ENCODE measurements at places on chromosomes 7 and 10. TPM values are rescaled to one million over a fixed set of nuclear protein-coding genes. Genes with fewer than 3 reads are reported as not detected.

GRCh38 chr10:119296703-119297102 lies 89.3 kb downstream of the GRK5 start:
- DNase-seq, result no peak

DNA sequence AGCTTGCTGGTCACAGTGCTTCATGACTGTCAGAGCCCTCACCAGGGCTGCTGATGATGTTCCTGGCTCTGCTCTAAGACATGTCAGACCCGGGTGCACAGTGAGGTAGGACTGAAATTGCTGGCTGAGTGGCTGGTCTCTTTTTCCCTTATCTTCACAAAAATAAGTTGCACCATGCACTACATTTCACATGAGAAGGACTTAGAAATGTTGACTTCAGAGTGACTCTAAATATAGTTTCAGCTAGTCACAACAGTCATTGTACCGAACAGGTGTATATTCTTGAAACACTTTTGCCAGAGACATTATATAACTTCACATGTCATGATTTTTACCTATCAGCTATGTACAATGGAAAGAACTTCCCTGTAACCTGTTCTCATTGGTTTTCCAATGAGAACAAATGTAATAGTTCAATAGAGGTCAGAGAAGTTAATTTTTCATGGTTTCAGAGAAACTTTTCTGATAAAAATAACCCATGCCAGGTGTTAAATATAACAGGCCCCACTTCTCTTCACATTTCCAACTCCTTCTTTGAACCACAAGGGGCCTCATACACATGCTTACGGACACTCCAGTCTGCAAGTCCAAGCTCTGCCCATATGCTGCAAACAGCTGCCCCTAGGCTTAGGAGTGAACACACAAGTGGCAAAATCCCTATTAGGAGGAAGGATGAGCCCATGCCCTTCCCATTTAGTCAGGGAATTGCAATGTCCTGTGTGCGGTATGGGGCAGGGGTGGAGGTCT lies 115.6 kb downstream of the CDK6 start:
- DNase-seq, result no peak

- DNase-seq, result no peak
These were observed 11.8 kb downstream of the FAS start for GRCh38 chr10:89002226-89002978.

DNA sequence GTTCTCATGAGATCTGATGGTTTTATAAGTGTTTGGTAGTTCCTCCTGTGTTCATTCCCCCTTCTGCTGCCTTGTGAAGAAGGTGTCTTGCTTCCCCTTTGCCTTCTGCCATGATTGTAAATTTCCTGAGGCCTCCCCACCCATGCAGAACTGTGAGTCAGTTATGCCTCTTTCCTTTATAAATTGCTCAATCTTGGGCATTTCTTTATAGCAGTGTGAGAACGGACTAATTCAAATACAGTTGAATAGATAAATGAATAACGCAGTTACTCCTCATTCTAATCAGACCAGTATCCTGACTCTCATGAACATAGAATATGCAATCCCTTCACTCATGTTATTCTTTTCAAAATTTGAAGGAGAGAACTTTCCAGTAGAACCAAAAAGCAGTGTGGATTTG lies 375.0 kb upstream of the FZD8 start:
- no peak for DNase-seq

DNA sequence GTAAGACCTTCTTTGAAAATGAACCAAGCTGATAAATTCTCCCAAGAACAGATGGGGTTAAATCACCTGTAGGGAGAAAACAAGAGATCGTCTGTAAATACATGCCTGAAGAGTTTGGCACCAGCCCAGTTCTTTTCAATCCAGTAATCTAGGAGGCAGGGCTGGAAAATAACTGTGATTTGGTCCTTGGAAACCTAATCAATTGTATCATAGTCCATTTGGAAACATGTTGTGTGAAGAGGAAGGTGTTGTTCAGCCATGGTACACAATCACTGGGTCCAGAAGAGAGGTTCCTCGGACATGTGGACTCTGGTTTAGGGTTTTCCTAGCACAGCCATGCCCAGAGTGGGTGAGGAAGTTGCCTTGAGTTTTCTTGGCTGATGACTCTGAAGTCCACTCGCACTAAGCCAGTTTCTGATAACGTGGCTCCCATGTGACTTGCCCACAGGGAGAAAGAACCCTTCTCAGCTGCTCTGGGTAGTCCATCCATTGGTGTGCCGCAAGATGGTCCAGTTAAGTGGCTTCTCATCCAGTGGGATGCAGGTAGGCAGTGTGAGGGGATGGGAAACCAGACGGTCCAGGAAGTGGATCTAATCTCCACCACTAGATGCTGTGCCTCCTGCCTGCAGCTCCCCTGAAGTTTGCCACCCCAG lies 5.1 kb downstream of the BLNK start:
- DNase-seq, result no peak

DNA sequence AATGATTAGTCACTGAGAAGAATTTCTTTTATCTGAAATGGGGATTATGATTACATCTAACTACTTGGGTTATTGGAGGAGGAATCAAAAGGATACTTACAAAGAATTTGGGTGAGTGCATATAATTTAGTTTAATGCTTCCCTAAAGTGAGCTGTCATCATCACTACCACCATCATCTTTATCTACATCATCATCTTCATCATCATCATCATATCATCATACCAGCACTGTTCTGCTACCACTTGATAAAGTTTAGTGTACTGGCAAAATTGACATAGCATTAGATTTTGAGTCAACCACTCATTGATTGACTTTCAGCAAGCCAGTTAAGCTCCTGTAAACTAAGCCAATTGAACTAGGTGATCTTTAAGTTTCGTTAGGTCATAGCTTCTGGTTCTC lies 245.6 kb upstream of the DKK1 start:
- DNase-seq, result no peak

DNA sequence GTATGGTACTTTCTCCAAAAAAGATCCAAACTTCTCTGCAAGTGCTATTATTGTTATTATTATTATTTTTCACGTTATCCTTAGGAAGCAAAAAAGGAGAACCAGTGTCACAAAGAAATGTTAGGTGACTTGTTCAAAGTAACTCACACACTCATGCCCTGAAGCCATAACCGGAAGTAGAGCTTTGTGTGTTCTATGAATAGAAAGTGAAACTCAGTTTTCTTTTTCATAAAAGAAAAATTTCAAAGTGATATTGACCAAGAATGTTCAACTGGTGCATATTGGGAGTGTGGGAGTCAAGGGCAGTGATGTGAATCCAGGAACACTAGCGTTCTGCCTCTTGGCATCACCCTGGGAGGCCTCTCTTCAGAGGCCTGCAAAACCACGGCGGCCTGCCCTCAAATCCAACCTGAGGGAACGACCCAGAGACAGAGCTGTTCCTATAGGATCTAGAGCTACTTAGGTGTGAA lies 106.1 kb downstream of the PRKCQ start:
- DNase-seq, result no peak

DNA sequence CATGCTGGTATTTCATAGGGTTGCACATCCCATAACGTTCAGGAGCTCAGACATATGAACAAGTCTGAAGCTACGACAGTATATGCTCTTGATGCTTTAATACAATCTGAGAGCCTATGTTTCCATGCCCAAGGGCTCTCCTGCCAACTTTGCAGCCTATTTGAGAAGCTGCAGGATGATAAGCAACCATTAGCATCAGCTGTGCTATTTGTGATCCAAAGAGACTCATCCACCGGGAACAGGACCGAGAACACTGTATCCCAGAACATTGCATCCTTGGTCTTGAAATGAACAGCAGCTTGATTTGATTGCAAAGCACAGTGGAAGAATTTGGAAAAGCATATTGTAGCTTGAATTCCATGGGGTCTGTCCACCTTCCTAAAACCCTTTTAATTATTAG lies 156.2 kb upstream of the PTER start:
- no peak for DNase-seq

DNA sequence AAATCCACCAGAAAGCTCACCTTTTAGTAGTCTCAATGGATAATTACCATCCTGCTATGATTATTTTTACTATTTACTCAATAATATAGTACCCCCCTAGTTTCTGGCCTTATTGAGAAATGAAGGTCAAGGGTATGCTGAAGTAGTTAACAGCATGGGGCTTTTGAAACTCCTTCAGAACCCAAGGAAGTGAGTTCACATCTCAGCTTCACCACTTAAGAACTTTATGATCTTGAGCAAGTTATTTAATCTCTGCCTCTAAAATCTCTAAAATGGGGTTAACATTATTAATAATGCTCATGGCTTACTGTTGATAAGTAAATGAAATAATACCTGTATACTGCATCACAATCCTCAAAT lies 5.8 kb downstream of the MTPN start:
- DNase-seq, result no peak

GRCh38 chr10:117731121-117731791 lies 188.7 kb downstream of the EMX2 start:
- DNase-seq, result no peak

GRCh38 chr10:6507311-6507710 lies 72.8 kb downstream of the PRKCQ start:
- DNase-seq, result no peak

DNA sequence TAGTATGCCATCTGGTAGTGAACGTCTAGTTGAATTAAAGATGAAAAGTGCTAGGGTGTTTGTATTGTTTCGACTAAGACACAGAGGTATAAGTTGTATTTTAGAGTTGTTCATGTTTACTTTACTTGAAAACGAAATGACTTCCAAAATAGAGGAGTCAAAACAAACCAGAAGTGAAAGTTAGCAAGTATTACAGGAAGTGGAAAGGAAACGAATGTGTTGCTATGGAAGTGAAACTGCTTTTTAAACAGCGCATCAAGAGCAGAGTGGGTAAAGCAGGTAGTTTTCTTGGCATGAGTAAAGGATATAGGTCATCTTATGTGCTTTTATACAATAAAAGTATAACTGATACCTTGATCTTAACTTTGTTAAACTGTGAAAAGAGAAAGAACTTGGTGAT lies 20.0 kb upstream of the GALNTL5 start:
- DNase-seq, result no peak

Gene TACR2
- 0.59 TPM for polyA plus RNA-seq

Gene DAGLB
- 12.0 TPM for polyA plus RNA-seq

Gene TEX36
- not detected for polyA plus RNA-seq

Gene AKR1C8
- not detected for polyA plus RNA-seq

Gene SEMA3C
- polyA plus RNA-seq, result 139 TPM

Gene JCAD
- 24.7 TPM for polyA plus RNA-seq

Gene PIP
- polyA plus RNA-seq, result not detected

Gene TAS2R3
- polyA plus RNA-seq, result 0.38 TPM

Gene MYO1G
- polyA plus RNA-seq, result 0.77 TPM

Gene MAGI2
- 3.7 TPM for polyA plus RNA-seq

Gene OR2A42
- polyA plus RNA-seq, result 0.34 TPM

Gene PDK4
- 12.9 TPM for polyA plus RNA-seq

Gene VSTM4
- polyA plus RNA-seq, result 40.9 TPM
